ENCODE measurements at places on chromosomes 16 and 17.

- DNase-seq = no peak
These were observed 26.0 kb upstream of the MPHOSPH6 start for GRCh38 chr16:82195917-82196494.

GRCh38 chr16:15865742-15866141 lies 8.9 kb upstream of the MYH11 start:
- DNase-seq = no peak

GRCh38 chr17:7477392-7478275 lies 1.8 kb downstream of the ZBTB4 start:
- peak; percentile 62 for DNase-seq

DNA sequence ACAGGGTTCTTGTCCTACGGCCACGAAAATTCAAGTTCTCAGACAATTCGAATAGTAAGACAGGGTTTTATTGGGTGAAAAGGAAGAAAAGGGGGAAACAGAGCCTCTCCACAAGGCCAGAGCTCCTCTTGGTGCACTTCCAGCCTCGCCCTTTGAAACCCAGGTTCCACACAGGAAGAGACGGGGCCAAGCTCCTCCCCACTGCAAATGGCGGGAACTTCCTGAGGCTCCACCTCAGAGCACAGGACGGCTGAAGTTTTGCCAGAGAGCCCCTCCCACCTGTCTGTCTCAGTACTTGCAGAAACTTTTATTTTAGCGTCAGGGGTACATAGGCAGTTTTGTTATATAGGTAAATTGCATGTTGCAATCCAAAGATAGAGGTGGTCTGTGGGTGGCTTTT lies 165.7 kb upstream of the CDH8 start:
- no peak for DNase-seq

DNA sequence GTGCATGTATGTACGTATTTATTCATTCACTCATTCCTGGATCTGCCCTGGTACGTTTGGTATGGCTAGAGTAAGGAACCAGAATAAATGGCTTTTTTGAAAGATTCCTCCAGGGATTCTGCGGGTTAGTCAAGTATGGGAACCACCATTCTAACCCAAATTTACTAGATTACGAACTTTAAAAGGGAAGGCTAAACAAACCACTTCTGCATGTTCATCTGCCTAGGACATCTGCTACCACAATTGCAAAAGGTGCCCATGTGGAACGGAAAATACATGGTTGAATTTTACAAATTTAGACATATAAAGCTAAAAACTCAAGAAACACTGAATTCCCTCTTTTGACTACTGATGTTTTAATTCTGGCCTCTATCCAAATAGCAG lies 22.1 kb downstream of the CYTH1 start:
- DNase-seq = no peak

GRCh38 chr17:28908640-28909167 lies 5.8 kb upstream of the DHRS13 start:
- DNase-seq = no peak

DNA sequence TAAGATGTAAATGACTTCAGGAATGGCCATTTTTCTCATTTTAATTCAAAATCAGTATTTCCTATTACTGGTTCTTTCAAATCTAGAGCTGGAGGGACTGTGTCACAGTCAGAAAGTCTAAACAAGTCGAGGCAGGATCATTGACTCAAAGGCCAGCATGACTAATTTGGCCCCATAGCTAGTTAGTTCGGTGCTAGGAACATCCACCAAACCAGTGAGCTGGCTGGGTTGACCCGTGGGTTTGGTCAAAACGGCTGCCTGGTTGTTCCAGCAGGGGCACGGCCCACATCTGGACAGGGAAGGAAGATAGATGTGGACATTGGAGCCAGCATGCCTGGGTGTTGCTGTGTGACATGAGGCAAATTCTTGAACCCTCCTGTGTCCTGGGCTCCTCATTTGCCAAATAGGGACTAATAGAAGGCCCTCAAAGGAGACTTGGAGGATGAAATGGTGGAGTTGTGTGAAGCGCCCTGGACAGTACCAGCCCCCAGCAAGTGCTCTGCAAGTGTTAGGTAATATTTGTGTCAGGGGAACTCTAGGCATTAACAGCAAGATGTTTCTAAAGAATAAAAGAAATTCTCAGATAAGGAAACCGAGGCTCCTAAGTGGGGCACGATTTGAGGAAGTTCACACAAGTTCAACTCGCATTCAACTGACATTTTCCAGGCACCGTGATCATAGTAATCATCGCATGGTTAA lies 46.2 kb downstream of the MEOX1 start:
- DNase-seq = no peak

DNA sequence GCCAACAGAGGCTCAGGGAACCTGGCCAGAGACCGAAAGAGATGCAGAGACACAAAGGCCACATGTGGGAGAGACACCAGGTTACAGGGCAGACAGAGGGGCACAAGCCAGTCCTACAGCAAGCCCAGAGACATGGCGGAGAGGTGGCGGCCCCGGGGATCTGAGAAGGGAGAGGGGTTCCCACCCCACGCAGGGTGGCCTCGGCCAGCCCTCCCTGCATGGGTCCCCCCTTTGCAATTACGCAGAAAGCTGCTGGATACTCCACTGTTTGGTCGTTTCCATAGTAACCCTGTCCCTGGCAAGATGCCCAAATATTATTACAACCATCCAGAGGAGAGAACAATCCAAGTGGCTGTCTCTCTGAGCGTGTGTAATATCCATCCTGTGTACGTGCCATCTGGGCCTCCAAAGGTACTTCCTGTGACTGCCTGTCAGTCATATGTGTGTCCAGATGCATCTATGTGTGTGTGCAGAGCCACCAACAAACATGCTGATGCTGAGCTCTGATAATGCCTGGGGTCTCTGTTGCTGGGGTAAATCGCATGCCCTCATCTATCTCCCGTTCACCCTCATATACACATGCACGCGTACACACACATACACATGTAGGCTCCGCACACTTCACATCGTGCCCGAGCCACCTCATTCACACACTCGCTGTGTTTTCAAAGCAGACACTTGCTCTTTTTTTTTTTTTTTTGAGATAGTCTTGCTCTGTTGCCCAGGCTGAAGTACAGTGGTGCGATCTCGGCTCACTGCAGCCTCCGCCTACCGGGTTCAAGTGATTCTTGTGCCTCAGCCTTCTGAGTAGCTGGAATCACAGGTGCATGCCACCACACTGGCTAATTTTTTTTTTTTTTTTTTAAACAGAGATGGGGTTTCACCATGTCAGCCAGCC lies 5.5 kb downstream of the PCGF2 start:
- no peak for DNase-seq

- DNase-seq = no peak
These were observed 2.2 kb downstream of the HS3ST6 start for GRCh38 chr16:1915732-1916639.

- DNase-seq = no peak
These were observed 333.8 kb downstream of the SNX29 start for GRCh38 chr16:12310286-12310685.

DNA sequence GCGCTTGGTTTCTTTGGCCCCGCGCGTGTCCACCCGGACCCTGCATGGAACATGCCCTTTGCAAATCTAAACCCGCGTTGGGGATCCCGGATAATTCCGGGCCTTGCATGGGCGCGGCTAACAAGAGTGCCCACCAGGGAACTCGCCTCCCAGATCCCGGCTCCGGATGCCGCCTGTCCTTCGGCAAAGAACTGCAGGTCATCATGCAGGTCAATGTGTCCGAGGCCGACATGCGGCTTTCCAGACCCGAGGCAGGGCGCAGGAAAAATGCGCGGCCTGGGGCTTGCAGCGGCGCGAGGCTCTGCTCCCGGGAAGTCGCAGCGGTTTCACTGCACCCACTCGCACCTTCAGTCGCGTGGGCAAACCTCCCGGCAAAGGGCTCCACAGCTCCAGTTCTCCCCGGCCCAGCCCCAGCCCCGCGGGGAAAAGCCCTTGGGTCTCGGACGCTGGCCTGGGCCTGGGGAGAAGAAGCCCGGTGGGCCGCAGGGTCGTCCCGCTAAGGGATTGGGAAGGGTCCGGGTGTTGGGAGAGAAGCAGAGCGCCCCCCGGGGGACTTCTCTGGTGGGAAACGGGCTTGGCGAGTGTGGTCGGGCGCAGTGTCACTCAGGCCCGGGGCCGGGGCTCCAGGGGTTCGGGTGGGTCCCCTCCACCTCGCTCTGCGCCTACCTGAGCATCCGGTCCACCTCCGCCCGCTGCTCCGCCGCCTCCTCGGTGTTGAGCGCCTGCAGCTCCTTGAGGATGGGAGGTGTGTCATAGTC lies 805 bp downstream of the HNF1B start:
- DNase-seq = peak; percentile 37

- DNase-seq = no peak
These were observed 3.3 kb downstream of the SRCIN1 start for GRCh38 chr17:38602453-38602852.

- DNase-seq = peak; percentile 33
These were observed 3.6 kb upstream of the CBX4 start for GRCh38 chr17:79842656-79843473.

DNA sequence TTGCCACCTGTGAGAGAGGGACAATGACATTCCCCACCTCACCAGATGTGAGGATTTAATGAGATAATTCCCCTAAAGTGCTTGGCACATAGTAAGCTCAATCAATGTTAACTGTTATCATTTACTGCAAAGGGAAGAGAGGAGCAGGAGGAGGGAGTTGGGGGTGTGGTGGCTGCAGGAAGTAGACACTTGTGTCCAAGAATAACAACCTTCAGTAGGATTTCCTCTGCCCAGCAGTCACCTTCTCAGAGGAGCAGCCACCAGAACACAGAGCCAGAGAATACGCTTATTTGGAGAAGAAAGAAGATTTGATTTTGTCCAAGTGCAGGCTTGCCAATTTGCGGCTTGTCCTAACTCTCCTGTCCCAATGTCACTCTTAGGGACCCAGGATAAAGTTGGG lies 10.2 kb downstream of the CBX4 start:
- no peak for DNase-seq

- no peak for DNase-seq
These were observed 48.1 kb downstream of the TEX2 start for GRCh38 chr17:64214950-64215349.

- DNase-seq = no peak
These were observed 6.8 kb downstream of the SLC6A2 start for GRCh38 chr16:55662644-55663031.

DNA sequence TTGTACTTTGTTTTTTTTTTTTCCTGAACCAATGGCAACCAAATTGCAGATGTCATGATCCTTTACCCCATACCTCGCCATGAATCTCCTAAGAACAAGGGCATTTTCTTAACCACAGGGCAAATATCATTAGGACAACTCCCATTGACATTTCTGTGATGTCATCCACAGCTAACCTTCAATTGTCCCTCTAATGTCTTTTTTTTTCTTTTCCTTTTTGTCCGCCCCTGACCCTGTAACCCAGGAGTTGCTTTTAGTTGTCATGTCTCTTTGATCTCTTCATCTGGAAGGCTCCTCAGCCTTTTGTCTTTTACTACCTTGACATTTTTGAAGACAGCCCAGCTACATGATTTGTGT lies 410 bp upstream of the NAGPA start:
- DNase-seq = no peak

- no peak for DNase-seq
These were observed 27.1 kb downstream of the ARSG start for GRCh38 chr17:68318103-68318991.

DNA sequence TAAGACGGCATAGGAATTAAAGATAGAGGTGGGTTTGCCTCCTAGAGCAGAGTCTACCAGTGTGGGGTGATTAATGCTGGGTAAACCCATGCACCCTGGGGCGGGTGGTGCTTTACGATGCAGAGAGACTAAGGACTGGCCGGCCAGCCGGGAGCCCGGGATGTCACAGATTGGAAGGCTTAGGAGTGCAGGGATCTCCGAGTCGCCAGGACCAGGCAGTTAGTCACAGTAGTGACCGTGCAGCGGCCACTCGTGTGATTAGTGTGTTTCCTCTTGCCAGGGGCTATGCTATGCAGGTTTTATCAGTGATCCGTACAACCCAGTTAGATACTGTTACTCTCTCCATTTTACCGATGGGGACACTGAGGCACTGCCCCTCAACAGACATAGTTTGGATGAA lies 10.4 kb downstream of the CMIP start:
- DNase-seq = no peak

GRCh38 chr16:64983963-64984362 lies 137.9 kb downstream of the CDH11 start:
- peak; percentile 6 for DNase-seq

GRCh38 chr17:49647256-49647585 lies 30.7 kb downstream of the SPOP start:
- DNase-seq = no peak

DNA sequence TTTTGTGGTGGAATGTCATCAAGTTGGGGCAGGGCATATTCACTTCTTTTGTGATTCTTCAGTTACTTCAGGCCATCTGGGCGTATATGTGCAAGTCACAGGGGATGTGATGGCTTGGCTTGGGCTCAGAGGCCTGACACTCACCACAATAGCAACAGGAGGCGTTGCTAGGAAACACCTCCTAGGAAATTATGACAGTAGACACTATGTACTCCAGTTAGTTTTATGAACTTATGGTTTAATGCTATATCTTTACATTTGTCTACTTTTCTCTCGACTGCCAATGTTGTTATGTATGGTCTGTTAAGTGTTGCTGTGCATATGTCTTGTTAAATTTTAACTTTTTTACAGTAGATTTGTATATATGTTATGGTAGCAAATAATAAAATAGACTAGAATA lies 788.7 kb upstream of the GOT2 start:
- no peak for DNase-seq

- no peak for DNase-seq
These were observed 14.9 kb downstream of the GLG1 start for GRCh38 chr16:74591876-74592650.

DNA sequence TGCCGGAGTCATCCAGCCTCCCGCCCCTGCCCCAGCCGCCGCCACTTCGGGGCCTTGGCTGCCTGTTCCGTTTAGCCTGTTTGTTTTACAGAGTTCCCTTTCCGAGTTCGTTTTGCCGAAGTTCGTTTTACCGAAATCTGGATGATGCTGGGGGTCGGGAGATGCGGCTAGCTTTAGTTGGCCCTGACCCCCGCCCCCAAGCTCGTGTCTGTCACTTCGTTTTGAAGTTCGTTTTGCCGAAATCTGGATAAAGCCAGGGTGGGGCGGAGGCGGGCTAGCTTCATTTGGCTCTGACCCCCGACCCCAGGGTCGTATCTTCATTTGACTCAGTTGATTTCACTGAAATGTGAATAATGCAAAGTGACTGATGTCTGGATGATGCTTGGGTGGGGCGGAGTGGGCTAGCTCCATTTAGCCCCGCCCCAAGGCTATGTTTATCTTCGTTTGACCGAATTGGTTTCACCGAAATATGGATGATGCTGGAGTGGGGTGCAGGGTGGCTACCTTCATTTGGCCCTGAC lies 591 bp downstream of the PSMD7 start:
- DNase-seq = peak; percentile 52

DNA sequence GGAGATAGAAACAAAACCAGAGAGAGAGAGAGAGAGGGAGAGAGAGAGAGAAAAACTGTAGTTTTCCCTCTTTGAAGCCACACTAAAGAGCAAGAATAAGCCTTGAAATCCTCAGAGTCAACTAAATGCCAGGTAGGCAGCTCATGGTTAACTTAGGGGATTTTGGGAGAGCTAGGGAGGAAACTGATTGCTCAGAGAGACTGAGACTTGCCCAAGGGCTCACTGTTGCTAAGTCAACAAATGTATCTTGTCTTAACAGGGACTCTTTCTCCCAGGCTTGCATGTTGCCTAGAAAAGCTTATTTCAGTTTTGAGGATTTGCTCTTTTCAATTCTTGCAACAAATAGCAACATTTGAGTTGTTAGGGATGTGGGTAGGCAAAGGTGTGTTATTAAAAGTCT lies 4.5 kb upstream of the SLC5A11 start:
- DNase-seq = no peak
